AG09309 (cell line): ENCODE measurements at places on chromosomes 2 and 18.

DNA sequence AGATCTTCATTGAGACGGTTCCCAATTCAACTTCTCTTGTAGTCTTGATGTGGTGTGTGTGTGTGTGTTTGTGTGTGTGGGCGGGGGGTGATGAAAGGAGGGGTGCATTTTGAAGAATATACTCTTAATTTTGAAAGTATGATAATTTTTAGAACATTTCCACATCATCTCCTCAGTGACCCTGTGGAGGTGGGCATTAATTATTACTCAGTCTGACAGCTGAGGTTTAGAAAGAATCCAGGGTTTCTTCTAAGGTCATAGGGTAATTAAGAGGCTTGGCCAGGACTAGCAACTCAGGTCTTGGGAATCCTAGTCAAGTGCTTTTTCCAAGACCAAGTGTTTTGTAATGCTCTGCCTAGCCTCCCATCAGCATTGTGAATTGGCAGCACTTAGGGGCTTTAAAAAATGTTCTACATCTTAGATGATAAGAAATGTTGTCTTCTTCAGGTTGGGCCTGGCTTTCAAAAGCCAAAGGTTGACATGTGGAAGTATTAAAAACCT is 100.5 kb downstream of the SPTBN1 start:
- peak; percentile 74 for DNase-seq

- no peak for DNase-seq
Observed at GRCh38 chr2:65393743-65394422, 38.5 kb downstream of the SPRED2 start.

- no peak for DNase-seq
Observed at GRCh38 chr2:143261986-143262385, 132.8 kb downstream of the ARHGAP15 start.

GRCh38 chr2:145807554-145807953 is 1287.6 kb upstream of the ZEB2 start:
- no peak for DNase-seq

- DNase-seq = no peak
Observed at GRCh38 chr2:73244580-73244979, 10.5 kb downstream of the CCT7 start.

- DNase-seq = no peak
Observed at GRCh38 chr2:8506746-8507145, 175.1 kb upstream of the ID2 start.

DNA sequence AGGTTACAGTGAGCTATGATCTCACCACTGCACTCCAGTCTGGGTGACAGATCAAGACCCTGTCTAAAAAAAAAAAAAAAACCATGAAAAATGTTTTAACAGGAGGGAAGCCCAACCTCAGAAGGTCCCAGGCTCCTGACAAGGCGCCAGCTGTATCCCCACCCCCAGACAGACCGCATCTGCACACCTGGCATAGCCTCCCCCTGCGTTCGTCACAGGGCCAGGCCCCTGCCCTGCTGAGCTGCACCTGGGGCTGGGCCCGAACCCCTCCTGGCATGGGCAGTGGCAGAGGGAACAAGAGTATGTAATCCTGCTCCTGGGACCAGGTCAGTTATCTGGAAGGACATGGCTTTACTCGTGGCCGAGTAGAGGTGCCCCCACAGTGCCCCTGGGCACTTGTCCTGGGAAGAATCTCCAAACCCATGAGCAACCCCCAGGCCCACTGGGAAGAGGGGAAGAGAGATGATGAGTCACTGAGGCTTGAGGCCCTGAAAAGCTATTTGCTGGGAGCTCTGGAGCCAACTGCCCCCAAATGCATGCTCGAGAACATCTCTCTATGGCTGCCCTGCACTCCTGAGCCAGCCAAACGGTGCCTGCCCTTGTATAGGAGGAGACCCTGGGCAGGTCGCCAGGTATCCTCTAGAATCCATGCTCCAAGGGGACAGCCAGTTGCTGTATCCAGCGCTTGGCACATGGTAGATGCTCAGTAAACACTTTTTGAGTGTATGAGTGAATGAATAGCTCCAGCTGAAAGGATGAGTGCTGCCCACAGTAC is 265.5 kb downstream of the ATAD2B start:
- no peak for DNase-seq

DNA sequence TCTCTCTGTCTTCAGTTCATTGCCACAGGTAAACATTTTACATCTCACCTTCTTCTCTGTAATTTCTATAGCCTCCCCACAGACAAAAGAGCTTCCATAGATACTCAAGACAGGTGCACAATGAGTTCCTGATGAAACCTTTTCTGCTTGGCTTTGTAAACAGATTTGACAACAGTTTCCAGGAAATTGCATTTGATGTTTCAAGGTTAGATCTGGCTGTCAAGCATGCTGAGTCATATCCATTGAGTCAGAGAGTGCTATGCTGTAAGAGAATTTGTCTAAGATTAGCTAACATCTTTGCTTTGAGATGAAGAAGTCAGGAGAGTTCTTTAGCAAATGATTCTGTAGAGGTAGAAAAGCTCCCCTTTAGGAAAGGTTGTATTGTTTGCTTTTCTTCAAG is 40.6 kb upstream of the MAP2 start:
- DNase-seq = no peak

DNA sequence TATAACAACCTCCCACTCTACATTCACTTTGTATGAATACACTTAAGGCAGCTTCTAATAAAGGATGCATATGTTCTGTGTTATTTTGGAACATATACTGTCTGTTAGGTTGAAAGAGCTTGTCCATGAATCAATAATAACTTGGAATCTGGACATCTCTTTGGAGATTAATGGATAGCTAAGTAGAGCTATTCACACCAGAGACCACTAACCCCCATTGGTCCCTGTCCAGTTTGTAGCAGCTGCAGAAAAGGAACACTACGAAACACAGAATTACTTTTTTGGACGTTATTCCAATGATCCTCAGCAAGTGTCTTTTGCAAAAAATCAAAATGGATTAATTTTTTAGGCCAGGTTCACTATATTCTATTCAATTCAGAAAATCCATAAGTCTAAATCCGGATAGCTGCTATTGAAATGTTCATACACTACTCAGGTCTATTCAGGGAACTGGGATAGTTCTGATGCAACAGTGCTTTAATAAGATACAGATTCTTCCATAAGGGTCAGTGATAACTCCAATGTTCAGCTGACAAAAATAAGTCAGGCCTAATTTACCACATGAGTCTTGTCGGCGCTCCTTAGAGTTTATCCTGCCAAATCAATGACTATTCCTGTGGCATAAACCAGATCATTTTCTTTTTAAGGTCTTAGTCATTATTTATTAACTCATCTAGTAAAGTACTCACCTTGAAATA is 44.2 kb downstream of the NRXN1 start:
- DNase-seq = no peak

DNA sequence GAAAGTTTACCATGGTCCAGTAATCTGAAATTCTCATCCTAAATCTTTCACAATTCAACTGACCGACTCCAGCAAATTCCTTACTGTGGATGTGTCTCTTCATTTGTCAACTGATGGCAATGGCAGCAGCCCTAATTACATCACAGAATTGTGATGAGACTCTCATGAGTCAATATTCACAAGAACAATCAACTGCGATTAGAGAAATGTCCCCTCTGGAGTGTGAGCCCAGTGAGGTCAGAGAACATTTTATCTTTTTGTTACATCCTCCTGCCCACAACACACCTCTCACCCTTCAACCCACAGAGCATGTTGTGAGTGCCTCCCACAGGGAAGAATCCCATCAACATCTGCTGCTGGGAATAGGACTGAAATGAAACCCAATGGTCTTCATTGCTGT is 73.6 kb downstream of the CD226 start:
- no peak for DNase-seq

- no peak for DNase-seq
Observed at GRCh38 chr18:8561123-8561910, 47.9 kb upstream of the RAB12 start.

DNA sequence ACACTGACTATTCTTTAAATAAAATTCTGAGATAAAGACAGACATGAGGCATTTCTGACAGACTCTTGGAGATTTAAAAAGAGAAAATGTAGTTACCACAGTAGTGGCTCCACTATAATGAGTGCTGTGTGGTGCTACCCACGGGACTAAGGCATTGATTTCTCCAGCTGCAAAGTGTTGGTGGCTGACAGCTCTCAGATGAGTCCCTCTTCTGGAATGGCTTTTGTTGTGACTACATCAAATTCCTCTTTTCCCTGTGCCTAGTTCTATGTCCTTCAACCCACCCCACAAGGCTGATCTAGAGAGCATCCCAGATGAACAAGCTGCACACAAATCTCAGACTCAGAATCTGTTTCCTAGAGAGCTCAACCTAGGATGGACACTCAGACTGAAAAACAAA is 884.8 kb upstream of the ZEB2 start:
- no peak for DNase-seq

DNA sequence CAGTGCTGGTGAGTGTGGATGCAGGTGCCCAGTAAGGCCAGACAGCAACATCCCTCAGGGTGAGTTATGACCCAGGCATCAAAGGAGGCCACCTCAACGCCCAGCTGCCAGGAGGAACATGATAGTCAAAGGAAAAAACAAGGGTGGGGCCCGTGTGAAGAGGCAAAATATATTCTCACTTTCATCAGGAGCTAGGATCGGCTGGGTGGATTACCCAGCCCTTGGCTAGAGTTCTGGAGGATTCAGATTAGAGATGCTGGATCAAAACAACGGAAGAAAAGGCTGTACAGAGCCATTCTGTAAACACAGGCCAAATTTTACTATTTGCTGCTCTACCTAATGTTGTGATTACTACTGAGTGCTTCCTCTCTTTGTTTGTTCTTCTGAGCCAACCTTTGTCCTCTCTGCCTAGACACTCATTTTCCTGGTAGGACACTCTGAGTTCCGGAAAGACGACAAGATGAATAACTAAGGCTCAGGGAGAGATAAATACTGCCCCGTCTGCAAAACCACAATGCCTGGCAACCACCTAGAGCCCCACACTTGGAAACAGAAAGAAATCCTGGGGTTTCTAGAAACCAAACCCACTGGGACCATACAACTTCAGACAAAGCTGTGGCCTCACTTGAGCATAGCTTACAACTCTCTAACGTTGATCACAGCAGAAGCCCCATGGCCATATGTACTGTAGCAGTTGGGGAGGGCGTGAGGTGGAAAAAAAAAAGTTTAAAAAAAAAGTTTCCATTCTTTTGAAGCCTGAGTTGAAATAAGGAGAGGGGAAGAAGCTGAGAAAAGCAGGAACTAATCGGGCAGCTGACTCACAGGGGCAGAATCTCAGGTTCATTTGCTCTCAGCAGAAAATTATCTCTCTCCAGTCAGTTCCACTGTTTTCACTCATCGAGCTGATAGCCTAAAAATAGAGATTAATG is 17.8 kb upstream of the PMAIP1 start:
- no peak for DNase-seq

DNA sequence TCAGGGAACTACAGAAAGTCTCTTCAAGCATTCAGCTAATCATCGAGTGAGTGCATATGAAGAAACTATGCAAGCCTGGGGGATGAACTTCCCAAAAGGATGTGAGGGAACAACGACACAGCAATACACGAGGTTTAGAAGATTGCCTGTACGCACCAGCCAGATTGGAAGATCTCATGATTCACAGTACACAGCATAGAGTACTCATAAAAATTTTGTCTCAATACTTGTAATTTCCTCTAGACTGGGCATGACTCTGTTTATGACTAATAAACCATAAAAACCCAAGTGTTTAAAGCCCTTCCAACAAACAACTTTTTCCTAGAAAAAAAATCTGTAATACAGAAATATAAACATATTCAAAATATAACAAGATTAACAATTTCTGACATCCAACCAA is 279.7 kb downstream of the KCNJ3 start:
- no peak for DNase-seq

DNA sequence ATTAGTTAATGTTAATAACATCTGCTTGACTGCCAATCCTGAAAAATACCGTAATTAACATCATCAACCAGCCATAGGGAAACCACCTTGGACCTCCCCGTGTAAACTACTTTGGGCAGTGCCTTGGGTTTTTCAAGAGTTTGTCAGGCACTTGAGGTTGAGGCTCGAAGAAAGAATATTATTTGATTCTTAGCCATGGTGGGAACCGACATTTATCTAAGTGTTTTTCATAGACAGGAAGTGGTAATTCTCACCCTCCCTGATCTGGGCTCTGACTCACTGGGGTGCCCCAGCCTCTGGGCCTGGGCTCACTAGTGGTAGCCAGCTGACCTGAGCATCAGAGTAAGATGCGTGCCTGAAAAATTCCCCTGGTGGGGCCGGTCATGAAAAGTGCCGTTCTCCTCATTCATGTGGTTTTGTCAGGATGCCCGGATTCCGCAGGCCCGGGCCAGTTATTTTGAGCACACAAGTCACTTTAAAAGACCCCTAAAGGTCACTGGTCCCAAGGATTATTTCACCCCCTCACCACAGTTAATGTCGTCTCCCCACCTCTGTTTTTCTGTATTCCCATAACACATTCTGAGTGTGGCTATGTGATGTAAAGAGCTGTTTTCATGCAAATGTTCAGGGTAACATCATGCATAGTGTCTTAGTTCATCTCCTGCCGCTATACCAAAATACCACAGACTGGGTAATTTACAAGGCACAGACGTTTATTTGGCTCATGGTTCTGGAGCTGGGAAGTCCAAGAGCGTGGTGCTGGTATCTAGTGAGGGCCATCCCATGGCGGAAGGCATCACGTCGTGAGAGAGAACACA is 21.6 kb upstream of the SPATA3 start:
- peak; percentile 40 for DNase-seq

DNA sequence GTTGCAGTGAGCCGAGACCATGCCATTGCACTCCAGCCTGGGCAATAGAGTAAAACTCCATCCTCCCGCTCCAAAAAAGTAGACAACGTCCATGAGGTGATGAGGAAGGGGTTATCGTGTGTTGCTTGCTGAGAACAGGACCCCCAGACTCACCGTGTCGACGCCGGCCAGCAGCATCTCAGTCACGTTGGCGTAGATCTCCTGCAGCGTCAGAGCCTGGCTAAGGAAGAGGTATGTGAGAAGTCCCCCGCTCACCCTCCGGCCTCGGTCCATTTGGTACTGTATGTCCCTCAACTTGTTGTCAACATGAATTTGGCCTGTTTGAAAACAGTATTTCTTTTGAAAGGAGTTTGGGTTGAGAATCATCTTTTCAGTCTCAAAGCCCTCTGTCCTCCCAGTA is 20.9 kb downstream of the CYP27C1 start:
- DNase-seq = no peak

DNA sequence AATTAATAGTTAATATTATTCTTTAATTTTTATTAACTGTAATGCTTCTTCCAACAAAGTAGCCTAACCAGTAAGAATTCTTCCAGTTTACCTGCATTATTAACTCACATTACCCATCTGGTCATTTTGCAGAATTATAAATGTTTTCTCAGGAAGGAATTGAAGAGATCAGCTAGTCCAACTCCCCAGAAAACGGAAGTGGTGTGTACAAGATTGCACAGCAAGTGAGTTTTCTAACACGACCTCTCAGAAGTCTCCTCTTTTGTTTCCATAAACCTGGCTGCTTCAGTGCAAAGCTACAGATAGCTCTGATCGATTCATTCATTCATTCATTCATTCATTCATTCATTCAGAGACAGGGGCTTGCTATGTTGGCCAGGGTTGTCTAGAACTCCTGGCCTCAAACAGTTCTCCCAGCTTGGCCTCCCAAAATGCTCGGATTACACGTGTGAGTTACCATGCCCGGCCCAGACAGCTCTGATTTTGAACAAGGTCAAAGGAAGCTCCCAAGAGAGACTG is 128.8 kb upstream of the REV1 start:
- no peak for DNase-seq
